ENCODE measurements at places on chromosomes 3 and 15.

DNA sequence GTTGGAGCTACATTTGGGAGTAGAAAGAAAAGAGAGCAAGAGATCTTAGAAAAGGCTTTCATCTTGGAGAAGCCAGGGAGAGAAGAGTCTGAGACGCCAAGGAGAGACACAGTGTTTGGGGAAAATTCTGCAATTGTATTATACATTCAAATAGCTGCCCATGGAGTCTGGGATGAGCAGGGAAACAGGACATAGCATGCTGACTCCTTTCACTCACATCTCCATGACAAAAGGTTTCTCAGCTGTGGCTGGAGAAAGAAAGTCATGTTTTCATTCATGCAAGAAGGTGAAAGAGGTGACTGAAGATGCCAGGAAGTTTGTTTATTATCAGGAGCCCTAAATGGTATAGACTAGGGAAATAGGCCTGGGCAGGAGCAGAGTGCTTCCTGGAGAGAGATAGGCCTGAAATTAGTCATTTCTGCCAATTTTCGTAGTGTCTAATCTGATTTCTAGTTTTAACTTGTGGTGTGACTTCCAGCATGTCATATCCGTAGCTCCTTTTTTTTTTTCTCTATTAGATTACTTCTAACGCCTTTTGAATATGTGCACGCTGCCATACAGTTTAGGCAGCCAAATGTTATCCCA, 34.1 kb downstream of the ACP3 start:
- no peak for DNase-seq

- no peak for DNase-seq
These were observed 27.7 kb downstream of the CRTC3 start for GRCh38 chr15:90557186-90558084.

DNA sequence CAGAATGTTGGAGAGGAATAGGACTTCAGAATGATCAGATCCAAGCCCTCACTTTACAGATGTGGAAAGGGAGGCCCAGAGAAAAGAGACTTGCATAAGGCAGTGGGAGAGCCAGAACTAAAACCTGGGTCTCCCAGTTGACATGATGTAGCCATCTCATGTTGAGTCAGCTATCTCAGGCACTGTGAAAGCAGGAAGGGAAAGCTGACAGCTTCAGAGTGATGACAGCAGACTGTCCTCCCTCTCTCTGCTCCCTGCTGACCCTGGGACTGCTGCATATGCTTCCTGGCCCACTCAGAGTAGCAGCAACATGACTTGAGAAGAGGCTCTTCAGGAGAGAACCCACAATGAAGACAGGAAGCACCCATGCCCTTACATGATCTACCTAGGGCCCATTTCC, 14.7 kb downstream of the FHIT start:
- DNase-seq: no peak

- no peak for DNase-seq
These were observed 313.0 kb upstream of the COL8A1 start for GRCh38 chr3:99325402-99325801.

DNA sequence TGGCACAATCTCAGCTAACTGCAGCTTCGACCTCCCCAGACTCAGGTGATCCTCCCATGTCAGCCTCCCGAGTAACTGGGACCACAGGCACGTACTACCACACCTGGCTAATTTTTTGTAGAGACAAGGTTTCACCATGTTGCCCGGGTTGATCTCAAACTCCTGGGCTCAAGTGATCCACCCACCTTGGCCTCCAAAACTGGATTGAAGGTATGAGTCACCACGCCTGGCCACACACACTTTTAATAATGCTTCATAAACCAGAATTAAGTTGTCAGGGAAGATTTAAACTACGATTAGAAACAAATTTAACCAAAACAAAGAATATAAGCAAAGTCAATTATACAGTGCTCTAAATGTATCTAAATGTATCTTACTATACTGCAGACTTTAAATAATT, 87.5 kb downstream of the LRRFIP2 start:
- DNase-seq: no peak

DNA sequence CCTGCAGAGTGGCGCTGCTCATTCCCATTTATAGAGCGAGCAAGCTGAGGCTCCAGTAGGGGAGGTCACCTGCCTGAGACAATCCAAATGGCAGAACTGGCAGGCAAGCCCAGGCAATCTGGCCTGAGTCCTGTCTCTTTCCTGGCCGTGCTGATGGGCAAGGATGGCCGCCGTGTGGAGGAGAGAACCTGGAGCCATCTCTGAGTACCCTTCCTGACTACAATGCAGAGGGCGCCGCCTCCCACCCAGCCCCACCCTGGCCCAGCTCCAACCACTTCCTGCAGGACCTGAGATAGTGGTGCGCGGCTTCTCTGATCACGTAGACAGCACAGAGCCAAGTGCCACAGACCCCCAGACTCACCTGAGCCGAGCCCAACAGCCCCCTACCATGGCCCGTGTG, 7.0 kb downstream of the TLR9 start:
- DNase-seq: peak; percentile 71

GRCh38 chr15:69275074-69275670, 23.5 kb upstream of the PAQR5 start:
- DNase-seq: no peak

- no peak for DNase-seq
These were observed 70.1 kb downstream of the CCK start for GRCh38 chr3:42195879-42196330.

GRCh38 chr3:177483182-177483967, 286.1 kb upstream of the TBL1XR1 start:
- DNase-seq: no peak

- peak; percentile 74 for DNase-seq
These were observed 97.7 kb downstream of the RPL39L start for GRCh38 chr3:187041362-187042307.

DNA sequence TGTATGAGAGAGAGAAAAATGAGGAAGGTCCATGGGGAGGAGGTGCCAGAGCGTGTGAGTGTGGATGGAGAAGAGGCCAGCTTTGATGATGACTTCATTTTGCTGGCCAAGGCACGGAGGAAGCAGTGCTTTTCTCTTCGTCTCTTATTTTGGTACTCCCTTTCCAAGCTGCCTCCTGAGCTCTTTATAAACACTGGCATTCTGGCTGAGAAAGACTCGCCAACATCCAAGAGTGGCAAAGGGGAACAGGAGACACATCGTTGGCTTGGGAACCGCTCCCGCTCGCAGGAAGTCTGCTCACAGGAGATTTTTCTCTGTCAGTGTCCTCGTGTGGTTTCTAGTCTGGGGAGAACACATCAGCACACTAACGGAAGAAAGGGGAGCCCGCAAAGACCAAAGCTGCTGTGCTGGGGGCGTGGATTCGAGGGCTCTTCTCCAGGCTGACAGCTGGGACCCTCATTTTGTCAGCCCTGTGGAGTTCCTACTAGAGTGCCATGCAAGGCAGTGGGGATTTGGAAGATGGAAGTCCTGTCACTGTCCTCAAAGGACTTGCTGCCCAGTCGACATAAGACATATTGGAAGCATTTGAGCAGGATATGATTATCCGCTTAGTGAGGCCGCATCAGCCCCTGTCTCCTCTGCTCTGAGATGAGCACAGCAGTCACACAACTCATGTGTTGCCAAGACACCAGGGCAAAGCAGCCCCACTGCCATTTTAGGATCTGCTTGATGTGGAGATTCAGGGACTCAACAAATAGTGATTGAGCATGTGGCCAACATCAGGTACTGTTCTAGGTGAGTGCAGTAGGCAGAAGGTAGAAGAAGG, 8.0 kb upstream of the SEMA4B start:
- no peak for DNase-seq

DNA sequence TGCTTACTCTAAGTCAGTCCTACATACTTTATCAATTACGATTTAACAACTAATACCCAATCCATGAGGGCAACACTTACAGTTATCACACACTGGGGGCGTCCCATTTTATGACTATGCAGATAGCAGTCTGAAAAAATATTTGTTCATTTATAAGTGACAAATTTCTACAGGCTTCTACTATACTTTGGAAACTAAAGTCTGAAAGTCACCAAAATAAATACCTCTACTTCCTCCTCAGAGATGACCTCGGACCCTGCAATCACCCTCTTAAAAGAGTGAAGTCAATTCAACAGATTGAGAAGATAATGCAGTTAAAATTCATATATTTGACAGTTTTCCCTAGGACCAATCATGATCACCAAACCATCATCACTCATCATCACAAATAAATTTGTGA, 76.6 kb downstream of the GSK3B start:
- DNase-seq: no peak

GRCh38 chr3:88311826-88312225, 162.1 kb downstream of the C3orf38 start:
- DNase-seq: no peak

GRCh38 chr15:32691689-32692038, 26.1 kb upstream of the GREM1 start:
- DNase-seq: no peak

- DNase-seq: no peak
These were observed 40.1 kb upstream of the XCR1 start for GRCh38 chr3:46067401-46067800.

- DNase-seq: no peak
These were observed 492.7 kb downstream of the AGBL1 start for GRCh38 chr15:86572368-86572841.

- no peak for DNase-seq
These were observed 57.6 kb downstream of the FNDC3B start for GRCh38 chr3:172096881-172097420.

DNA sequence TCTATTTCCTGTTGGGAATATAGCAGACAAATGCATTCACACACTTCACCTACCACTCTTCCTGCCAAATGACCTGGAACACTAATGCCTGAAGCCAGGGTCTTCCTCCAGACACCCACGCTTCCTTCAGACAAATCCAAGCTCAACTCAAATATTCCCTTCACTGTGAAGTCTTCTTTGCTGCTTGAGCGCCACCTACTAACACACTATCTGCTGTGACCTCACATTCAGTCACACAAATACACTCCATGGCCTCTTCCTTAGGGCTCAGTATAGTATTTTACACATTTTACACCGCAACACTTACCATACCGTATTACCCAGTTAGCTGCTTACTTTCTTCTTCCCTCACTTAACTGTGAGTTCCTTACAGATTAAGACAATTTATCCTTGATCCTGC, 149.4 kb downstream of the SHOX2 start:
- DNase-seq: no peak

DNA sequence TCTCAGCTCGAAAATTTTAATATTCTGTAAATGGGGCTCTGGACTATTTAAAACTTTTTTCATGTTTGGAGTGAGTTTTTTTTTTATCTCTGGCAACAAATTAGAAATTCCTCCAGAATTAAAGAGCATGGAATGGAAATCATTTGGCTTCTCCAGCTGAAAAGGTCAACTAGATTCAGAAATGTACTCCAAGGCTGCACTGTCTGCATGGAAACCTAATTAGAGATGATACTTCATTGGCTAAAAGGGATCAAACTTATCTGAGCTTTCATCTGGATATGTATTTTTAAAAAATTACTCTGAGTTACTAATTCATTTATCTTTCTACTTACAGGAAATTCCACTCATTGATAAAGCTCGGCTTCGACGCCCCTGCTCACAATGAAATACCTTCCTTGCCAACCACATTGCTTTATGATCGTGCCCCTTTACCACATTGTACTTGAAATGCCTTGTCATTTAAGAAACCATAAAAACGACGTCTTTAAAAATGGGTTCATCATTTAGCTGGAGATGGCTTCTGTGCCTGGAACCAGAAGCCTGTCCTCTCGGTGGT, 285.5 kb upstream of the ICE2 start:
- no peak for DNase-seq

GRCh38 chr15:23038726-23039142, 635 bp downstream of the TUBGCP5 start:
- no peak for DNase-seq

DNA sequence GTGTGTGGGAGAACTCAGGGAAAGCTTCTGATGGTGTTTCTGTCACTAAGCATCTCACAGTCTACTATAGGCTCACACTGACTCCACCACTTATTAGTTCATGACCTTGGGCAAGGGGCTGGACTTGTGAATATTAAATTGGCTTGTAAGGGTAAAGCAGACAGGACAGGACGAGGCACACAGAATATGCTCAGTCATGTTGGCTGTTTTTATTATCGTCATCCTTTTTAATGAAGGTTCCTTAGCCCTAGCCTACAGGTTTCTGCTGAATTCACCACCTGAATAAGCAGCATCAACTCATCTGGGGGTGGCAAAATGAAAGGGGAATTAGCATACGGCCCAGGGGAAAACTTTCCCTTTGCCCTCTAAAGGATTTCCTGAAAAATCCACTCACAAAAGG, 39.6 kb upstream of the LIPC start:
- no peak for DNase-seq

DNA sequence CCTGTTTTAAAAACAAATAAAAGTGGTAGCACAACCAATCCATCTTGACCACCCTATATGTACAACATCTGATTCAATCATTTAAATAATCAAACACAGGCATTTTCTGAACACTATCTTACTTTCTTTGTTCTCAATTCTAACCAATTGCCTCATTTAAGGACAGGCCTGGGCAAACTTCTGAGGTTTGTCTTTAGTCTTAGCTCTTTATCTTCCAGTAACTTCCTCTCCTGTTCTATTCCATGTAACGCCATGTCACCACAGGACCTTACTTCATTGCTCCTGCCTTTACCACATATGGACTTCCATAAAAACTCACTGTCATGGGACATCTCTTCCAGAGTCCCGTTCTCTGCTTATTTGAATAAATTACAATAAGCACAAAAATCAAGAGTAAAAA, 14.9 kb downstream of the HDGFL3 start:
- DNase-seq: no peak

DNA sequence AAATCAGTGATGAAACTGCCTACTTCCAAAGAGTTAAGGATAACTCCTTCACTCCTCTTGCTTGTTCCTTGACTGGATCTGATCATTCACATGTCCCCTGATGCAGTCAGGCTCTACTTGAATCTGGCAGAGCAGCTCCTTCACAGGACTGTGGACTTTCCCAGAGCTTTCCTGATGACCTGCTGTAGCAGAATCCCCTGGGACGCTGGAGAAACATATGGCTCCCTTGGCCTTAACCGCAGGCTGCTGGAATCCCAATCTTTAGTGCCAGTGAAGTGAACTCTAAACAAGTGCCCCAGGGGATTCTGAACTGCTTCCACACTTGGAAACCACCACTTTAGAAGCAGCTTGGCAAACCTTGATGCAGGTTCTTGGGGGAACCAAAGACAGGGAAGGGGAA, 217.8 kb downstream of the CHST2 start:
- no peak for DNase-seq

DNA sequence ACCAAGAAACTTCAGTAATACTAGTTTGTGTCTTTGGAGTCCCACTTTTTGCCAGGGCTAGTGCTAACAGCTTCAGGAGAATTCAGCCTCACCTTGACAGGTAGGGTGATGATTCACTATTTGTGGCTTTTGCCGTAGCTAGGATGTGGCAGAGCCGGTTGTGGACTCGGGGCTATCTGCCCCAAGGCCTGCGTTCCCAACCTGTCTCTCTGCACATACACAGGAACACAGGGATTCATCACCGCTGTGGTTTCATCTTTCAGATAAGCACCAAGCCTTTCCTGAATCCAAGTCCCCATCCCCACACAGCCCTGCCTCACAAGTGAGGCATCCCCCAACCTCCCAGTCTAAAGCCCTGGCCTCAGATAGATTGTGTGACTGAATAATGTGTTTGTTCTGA, 45.2 kb upstream of the POLG start:
- no peak for DNase-seq
